Brain (organoid and tissue), 16 donors: ENCODE measurements at places on chromosomes 3 and 15.

- DNase-seq: peak; percentile 29
These were observed 9.2 kb downstream of the CTXND1 start for GRCh38 chr15:80242802-80243201.

GRCh38 chr3:136730595-136731273 lies 21.4 kb downstream of the STAG1 start:
- DNase-seq: no peak

DNA sequence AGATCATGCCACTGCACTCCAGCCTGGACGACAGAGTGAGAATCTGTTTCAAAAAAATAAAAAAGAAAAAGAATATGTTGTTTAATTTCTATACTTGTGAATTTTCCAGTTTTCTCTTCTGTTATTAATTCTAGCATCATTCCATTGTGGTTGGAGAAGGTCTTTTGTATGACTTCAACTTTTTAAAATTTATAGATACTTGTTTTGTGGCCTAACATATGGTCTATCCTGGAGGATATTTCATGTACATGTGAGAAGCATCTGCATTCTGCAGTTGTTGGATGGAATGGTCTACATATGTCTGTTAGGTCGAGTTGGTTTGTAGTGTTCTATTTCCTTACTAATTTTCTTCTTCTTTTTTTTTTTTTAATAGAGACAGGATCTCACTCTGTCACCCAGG lies 35.6 kb downstream of the MAP1A start:
- no peak for DNase-seq

DNA sequence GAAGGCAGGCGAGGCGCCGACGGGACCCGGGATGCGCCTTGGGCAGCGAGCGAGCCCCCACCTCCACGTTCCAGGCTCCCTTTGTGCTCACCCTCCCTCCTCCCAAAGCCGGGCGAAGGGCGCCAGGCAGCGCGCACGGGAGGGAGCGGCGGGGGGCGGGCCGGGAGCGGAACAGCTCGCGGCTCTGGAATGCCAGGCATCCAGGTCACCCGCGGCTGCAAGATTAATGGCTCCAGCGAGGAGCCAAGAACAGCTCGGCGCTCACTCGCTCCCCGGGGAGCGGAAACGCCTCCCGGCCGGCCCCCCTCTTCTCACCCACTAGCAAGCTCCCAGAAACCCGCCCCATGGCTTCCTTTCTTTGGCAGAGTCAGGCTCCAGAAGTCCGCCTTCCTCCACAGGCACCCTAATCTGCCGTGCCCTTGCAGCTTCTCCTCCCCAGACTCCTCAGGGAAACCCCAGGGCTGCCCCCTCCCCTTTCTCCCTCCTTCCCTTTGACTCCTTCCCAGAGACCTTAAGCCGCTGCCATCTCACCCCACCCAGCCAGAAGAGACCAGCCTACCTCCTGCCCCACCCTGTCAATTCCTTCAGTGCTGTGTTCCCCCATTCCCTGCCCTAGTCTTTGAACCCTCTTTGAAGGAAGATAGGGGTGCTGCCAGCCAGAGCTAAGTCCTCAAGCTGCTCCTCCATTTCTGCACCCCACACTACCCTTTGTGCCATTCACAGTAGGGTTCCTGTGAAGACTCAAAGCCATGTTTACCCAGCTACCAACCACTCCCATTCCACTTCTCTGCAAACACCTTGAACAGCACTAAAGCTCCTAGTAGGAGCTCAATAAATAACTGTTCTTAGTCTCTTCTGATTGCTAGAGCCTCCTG lies 9.9 kb downstream of the AMOTL2 start:
- peak; percentile 84 for DNase-seq
